A549 treated with dexamethasone at 1 μM for 4 hours (cell line): ENCODE measurements at places on chromosomes 11 and 22. TPM values are rescaled to one million over a fixed set of nuclear protein-coding genes. Genes with fewer than 3 reads are reported as not detected.

The SLC5A1 gene
- 0.02 to 0.11 TPM (median 0.07 TPM) in 5 replicates for total RNA-seq

The BDNF gene
- 7.8 to 9.5 TPM (median 9.1 TPM) in 5 replicates for total RNA-seq

The CEP126 gene
- 2.4 to 3.1 TPM (median 2.8 TPM) in 5 replicates for total RNA-seq

The CREB3L1 gene
- 3.3 to 5.9 TPM (median 5.1 TPM) in 5 replicates for total RNA-seq

The NEFH gene
- total RNA-seq = 0.07 to 0.17 TPM (median 0.12 TPM) in 5 replicates
